NCI-H69 (cell line): ENCODE measurements at places on chromosomes 7 and 10.

DNA sequence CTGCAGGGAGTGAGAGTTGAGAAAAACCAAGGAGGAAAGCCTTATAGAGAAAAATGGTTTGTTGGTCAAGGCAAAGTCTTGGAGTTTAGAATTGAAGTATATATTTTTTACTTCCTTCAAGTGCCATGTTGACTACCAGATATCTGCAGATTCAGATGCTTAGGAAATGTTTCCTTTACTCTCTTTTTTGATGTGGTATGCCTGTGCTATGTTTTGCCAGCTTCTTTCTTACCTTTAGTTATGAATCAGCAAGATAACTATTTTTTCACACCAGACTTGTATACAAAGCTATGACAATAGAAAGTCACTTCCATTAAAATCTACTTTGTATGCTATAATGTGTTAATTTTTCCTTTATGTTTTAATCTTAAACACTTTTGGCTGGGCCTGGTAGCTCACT lies 3.6 kb downstream of the R3HCC1L start:
- DNase-seq, result no peak

DNA sequence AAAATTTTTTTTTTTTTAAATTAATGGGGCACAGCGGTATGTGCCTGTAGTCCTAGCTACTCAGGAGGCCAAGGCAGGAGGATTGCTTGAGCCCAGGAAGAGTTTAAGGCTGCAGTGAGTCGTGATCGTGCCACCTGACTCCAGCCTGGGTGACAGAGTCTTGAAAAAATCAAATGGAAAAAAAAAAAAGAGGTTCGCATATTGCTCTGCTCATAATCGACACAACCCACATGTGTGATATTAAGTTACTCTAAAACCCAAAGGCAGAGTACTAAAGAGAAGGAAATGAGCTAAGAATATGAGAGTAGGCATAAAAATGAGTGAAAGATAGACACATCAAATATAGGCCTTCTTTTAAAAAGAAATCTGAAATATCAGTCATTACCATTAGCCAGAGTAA lies 66.3 kb downstream of the IGF2BP3 start:
- DNase-seq, result no peak

GRCh38 chr7:32518534-32519140 lies 23.3 kb downstream of the AVL9 start:
- DNase-seq, result peak; percentile 67

GRCh38 chr7:47685151-47685550 lies 103.2 kb upstream of the TNS3 start:
- no peak for DNase-seq

DNA sequence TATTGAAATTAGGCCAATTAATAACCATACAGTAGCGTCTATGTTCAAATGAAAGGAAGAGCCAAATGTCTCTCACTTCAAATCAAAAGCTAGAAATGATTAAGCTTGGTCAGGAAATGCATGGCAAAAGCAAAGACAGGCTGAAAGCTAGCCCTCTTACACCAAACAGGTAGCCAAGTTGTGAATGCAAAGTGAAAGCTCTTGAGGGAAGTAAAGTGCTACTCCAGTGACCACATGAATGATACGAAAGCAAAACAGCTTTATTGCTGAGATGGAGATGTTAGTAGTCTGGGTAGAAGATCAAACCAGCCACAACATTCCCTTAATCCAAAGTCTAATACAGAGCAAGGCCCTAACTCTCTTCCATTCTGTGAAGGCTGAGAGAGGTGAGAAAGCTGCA lies 123.8 kb downstream of the TEX36 start:
- no peak for DNase-seq

DNA sequence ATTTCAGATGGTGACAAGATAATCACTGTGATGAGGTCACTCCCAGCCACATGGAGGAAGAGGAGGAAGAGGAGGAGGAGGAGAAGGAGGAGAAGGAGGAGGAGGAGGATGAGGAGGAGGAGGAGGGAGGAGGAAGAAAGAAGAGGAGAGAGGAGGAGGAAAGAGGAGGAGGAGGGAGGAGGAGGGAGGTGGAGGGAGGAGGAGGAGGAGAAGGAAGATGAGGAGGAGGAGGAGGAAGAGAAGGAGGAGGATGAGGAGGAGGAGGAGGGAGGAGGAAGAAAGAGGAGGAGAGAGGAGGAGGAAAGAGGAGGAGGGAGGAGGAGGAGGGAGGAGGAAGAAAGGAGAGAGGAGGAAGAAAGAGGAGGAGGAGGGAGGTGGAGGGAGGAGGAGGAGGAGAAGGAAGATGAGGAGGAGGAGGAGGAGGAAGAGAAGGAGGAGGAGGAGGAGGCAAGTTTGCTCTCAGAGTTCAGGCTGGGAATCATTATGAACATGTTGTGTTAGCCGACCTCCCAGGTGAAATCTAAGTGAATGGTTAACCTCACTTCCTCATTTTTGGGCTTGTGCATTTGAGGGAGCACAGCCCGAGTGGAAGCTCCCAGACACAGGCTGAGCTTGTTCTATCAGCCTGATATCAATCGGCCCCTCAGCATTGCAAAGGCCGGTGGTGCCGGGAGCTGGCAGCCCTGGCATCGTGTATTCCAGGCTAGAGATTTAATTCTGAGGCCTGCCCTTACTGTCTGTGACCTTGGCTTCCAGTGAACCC lies 236.2 kb upstream of the PITRM1 start:
- no peak for DNase-seq

- no peak for DNase-seq
Observed at GRCh38 chr7:51274955-51275354, 41.7 kb downstream of the COBL start.

- DNase-seq, result no peak
Observed at GRCh38 chr10:77028042-77028441, 609.6 kb downstream of the KCNMA1 start.

DNA sequence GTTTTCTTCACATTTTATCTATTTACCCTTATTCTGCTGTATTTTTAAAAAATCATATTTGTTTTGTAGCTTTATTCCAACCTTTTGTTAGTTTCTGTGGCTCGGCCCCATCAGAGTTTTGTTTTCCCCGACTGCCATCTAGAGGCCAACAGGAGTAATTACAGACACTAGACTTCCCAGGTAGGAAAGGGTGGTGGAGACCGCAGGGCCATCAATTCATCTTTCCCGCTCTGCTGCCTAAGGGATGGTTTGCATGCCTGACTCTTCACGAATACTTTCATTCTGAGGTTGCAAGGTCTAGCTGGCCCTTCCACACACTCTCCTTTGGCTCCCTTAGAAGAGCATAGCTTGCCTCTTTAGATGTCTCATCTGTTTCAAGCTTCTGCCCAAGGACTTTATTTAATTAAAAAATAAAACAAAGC lies 38.3 kb downstream of the LYZL2 start:
- peak; percentile 21 for DNase-seq

- no peak for DNase-seq
Observed at GRCh38 chr10:80373502-80373901, 16.9 kb downstream of the DYDC2 start.

- peak; percentile 17 for DNase-seq
Observed at GRCh38 chr7:94266238-94266644, 128.5 kb upstream of the COL1A2 start.

DNA sequence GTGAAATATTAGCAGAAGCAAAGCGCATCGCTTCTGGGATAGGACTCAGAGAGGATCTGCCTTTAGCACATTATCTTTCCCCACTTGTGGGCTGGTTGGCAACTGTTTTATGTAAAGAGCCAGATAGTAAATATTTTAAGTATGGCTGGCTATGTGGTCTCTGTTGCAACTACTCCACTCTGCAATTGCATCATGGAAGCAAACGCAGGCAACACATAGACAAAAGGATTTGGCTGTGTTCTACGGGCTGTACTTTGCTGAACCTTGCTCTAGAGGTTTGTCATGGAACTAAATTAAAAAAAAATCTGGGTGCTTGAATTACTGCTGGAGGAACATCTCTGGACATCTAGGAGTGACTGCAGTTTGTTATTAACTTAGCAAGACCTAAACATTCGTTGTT lies 307.8 kb upstream of the TPK1 start:
- DNase-seq, result no peak

- DNase-seq, result no peak
Observed at GRCh38 chr10:91820144-91820543, 21.9 kb downstream of the TNKS2 start.

DNA sequence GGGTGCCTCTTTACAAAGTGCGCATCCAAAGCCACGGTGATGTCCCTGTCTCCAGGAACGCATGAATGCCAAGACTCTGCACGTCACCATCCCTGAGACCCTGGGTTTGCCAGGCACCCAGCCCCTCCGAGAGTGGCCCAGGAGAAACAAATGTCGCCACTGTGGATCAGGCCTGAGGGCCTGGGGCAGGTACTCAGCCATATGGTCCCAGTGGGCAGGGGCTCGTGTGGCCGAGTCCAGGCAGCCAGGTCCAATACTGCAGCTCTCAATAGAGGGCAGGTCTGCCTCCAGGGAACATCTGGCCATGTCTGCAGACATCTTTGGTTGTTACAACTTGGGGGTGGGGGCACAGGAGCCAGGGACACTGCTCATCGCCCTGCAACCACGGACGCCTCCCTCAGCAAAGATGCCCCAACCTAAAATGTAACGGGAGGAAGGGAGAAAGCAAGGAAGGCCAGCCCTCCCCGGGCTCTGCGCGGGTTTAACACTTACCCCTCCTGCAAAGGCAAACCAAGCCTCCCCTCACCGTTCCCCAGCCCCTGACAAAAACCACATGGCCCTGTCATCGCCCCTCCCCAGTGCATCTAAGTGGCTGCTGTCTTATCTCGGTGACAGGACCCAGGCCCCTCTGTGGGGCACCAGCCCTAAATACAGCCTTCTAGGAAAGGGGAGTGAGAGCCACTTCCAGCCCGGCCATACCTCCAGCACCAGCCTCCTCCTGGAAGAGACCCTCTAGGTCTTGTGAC lies 10.3 kb upstream of the PAPOLB start:
- DNase-seq, result no peak

- DNase-seq, result no peak
Observed at GRCh38 chr7:28155964-28156363, 24.6 kb downstream of the JAZF1 start.

GRCh38 chr7:117243390-117243789 lies 79.5 kb downstream of the WNT2 start:
- DNase-seq, result no peak

DNA sequence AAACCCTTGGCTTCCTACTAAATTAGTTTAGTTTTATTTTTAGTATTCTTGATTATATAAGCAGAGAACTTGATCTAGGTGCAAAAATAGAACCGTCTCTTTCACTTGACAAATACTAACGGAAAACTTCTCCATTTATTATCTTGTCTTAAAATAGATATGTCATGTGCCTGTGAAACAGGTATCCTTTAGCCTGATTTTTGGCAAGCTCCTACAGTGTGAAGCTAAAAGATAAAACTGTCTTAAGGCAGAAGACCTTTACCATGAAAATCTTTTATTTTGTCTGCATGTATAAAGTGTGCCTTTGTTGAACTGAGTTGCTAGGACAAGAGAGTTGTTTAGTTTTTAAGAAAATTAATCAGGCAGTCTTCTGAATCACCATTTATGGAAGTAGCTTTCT lies 90.6 kb downstream of the CYP51A1 start:
- no peak for DNase-seq

DNA sequence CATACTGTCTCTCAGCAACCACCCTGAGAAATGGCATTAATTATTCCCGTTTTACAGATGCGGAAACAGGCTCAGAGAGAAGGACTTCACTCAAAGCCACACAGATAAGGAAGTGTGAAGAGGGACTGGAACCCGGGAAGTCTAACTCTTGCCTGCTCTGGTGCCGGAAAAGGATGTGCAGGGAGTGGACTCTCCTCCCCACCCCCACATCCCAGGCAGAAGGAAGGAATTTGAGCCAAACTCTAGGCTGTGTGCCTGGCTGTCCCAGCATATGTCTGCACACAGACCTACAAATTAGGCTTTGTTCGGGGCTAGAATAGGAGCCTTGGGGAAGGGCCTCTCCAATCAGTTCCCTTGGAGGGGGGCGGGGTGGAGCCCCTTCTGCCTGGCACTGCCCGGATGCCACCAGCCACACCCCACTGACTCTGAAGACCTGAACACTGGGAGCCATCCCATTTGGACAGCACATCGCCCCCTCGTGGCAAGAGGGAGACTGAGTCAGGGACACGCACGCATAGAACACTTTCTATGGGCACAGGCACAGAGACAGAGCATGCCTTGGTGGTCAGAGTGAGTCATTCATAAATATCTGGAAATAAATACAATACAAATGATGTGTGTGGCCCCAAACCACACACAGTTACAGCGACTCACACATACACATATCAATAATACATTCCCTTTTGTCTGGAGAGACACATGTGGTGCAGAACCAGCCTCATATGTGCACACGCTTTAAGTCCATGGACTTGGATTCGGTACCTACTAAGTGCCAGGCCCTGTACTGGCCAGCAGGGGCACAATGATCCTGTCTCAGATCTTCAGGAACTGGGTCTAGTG lies 13.1 kb downstream of the LZTS2 start:
- peak; percentile 84 for DNase-seq

GRCh38 chr7:69177941-69178494 lies 420.3 kb upstream of the AUTS2 start:
- no peak for DNase-seq

DNA sequence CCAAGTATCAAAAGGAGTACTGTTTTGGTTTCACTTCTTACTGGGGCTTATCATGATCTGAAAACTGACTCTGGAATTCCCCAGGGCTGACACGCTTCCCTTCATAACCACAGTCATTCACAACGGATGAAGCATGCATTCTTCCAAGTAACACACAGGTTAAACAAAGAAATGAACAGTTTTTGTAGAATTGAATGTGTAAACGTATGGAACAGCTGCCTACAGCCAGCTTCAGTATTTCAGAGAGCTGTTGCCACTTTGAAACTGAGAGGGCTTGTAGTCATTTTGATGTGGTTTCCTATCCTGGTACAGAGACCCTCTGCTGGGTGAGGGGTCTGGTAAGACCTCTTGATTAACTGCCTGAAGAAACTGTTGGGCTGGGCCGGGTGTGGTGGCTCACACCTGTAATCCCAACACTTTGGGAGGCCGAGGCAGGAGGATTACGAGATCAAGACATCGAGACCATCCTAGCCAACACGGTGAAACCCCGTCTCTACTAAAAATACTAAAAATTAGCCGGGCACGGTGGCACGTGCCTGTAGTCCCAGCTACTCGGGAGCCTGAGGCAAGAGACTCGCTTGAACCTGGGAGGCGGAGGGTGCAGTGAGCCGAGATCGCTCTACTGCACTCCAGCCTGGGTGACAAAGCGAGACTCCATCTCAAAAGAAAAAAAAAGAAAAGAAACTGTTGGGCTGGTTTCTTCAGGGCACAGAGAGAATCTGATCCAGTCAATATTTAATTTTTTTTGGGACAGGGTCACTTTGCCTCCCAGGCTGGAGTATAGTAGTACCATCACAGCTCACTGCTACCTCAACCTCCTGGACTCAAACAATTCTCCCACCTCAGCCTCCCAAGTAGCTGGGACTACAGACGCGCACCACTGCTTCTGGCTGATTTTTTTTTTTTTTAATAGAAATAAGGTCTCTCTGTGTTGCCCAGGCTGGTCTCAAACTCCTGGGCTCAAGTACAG lies 4.7 kb downstream of the NFE2L3 start:
- DNase-seq, result peak; percentile 11

DNA sequence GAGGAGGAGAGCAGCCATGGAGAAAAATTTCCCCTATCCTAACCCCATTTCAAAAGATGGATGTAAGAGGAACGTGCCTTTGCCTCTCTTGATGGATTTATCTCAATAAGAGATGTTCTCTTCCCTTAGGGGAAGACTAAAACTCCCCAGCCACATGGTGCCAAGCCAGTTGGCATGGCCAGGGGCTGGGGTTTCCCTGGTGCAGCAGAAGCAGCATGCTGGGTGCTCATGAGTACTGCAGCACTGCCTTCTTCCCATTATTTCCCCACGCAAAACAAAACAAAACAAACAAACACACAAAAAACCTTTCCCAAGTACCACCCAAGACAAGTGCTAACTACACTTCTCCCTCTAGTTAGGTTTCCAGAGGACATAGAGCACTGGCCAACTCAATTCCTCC lies 97.2 kb downstream of the DOCK4 start:
- peak; percentile 64 for DNase-seq

- no peak for DNase-seq
Observed at GRCh38 chr7:46996972-46997371, 584.9 kb downstream of the TNS3 start.
